ENCODE measurements at places on chromosomes 7 and 10.

GRCh38 chr10:34748767-34749166 is 66.3 kb downstream of the PARD3 start:
- no peak for DNase-seq

DNA sequence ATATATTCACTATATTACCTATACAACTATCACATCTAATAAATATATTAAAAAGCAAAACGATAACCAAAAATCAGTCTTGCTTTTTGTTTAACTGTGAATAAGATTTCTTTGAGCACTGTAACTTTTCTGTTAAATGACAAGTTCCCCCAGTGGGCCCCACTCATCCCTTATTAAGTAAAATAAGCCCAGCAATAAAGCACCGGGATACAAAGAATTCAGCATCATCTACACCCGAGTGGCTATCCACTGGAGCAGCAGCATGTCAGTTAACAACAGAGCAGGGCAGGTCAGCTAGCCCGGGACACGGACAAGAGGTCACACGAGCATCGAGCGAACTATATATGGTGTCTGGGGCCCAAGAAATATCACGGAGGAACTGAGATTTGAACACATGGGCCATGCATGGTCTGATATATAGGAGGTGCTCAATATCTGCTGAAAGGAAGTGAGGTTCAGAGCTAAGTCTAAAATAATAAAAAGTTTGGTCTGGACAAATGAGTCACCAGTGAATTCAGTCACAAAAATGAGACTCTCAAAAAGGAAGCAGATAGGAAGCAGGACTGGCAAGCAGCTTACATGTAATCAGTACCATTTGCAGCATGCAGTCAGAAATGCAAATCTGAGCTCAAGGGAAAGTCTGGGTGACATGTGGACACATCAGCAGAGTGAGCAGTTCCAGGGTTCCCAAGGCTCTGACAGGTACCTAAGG is 4.1 kb downstream of the ERCC6 start:
- DNase-seq = no peak

DNA sequence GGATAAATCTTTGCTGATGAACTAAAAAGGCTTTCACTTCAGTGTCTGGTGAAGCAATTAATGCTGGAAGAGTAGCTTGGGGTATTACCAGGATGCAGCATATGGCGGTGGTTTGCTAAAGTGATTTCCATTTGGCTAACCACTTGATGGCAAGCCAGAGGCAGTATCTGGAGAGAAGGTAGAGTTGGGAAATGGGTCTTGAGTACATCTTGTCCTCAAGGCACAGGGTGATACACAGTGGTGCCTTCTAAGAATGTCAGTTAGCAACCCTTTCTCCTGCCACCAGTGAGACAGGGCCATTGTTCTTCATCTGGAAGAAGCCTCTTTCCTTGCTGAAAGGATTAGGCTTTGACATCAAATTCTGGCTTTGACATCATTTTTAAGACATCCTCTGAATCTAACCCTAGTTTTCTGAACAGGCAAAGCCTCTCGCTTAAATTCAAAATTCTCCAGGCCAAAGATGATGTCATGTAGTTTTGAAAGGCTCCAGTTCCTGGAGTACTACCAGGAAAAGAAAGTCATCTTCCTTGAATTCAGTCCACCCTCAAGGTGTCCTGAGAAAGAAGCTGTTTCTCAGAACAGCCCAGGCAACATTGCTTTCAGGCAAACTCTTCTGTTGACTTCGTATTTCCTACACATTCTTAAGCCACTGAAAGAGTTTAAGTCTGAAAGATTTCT is 162.4 kb downstream of the ARID5B start:
- no peak for DNase-seq

- no peak for DNase-seq
These were observed 95.7 kb upstream of the ARMC3 start for GRCh38 chr10:22832066-22832602.

DNA sequence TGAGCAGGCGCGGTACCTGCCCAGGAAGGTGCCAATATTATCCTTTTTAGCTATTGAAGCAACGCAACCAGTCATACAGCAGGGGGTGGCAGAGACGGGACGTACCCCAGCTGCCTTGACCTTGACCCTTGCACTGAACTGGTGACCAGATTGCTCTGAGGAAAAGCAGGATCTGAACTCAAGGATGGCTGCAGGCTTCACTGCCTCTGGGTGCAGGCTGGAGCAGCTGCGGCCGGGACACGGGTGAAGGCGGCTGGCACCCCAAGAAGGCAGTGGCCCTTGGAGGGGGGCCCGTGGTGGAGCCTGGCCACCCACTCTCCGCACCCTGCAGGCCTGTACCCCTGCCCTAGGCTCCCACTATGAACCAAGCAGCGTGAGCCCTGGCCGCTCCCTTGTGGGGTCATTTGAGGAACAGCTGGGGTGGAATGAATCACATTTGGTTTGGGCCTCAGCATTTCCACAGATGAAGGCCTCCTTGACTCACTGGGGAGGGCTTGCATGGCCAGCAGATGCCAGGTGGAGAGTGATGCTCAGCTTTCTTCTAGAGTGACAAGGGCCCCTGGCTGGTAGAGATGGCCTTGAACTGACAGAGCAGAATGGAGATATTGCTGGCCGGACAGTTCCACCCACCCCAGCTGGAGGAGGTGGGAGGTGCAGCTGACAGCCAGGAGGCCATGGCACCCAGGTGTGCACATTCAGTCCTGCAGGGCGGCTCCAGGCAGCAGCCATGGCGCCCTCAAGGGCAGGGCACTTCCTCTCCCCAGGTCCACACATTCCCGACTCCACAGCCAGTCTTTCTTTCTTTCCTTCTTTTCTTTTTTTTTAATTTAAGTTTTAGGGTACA is 218.7 kb downstream of the WDR37 start:
- no peak for DNase-seq

DNA sequence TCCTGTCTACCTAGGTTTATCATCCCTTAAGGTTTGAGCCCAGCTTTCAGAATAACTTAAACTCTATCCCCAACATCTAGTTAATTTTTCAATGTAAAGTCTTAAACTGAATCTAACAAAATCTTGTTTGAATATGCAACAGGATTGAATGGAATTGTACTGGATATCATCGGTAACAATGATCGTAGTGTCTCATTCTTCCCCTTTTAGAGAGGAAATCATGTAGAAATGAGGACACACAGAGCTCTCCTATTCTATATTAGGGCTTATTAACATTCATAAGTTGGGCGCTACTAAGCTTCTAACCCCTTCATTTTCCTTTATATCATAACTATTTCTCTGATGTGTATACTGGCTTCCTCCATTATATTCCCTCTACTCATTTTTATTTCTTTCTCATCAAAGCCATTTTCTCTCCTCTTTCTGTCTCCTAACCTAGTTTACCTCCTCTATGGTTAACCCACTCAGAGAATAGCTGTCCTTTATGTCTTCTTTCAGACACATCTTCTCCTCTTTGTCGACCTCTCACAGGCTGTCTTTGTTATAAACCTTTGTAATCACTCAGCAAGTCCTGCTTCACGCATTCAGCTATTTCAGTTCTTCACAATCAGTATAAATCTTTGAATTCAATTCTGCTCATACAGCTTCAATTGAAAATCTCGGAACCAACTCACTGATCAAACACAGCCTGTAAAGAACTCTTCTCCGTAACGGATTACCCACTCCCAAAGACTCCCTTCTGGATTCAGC is 1019.0 kb upstream of the C7orf33 start:
- DNase-seq = no peak

DNA sequence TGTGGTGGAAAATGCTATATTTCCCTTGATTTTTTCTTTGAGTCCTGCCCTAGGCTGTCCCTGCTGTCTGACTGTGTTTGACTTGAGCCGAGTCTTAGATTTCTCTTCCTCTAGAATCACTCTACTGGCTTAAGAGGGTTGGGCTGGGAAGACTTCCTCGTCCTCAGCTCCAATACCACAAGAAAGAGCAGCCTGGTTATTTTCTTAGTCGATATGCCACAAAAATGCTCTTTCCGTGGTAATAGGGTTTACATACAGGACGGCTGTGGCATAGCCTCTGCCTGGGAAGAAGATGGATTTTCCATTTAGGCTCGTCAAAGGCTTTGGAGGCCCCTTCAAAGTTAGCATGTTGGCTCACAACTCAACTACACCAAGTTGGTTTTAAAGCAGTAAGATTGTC is 212.0 kb upstream of the IGFBP3 start:
- no peak for DNase-seq

GRCh38 chr10:103853428-103854264 is 1.7 kb downstream of the SH3PXD2A start:
- DNase-seq = no peak

DNA sequence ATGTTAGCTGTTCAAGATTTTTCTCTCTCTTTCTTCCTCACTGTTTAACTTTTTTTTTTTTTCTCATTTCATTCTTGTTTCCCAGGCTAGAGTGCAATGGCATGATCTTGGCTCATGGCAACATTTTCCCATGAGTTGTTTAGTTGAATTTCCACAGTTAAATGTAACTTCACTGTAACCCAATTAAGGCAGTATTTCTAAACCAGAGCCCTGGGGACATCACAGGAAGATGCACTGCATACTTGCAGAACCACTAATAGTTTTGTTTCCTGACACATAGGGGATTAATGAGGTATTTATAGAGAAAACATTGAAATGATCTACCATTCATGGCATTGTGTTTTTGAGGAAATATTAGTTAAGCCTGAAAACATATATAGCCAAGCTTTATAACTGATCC is 795.6 kb upstream of the GHITM start:
- DNase-seq = no peak

DNA sequence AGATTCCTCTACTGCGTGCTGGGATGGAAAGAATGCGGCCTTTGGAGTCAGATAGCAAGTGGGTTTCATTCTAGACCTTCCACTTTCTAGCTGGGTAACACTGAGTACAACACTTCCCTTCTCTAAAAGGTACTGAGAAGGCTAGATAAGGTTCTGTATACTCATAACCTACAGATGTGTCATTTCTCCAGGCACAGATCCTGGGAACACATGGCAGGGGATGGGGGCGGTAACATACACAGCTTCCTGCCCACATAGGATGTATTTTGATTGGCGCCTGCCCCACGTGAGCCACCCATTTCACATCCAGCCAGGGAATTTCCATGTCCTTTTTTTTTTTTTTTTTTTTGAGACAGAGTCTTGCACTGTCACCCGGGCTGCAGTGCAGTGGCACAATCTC is 31.8 kb downstream of the KLRG2 start:
- no peak for DNase-seq

DNA sequence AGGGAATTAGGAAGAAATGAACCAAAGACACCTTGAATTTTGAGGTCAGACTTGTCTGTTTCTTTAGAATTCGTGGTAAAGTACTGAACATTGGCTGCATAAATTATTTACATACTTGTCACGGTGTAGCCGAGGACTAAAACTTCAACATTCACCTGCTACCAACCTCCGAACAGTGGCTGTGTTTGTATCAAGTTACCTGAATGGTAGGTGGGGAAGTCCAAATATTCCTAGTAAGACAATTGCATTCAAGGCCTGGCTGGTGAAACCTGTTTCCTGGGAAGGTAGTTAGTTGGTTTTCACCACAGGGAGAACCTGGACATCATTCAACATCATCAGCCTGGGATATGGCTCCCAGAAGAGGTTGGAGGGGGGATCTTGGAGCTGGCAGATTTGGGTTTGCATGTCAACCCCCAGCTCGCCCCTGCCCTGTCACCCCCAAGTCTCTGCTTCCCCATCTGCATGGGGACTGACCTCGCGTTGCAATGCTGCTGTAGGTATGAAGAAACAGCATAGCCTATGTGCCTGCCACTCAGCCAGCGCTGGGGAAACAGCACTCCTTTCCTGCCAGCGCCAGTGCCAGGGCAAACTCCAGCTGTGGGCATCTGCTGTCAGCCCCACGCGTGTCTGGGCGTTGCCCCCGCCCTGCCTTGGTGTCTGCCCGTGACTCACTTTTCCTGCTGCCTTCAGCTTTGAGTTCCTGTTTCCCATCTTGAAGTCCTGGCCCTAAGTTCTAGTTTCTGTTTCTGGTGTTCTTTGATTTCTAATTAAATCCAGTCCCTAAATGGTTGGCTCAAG is 12.7 kb upstream of the LARP4B start:
- peak; percentile 32 for DNase-seq

DNA sequence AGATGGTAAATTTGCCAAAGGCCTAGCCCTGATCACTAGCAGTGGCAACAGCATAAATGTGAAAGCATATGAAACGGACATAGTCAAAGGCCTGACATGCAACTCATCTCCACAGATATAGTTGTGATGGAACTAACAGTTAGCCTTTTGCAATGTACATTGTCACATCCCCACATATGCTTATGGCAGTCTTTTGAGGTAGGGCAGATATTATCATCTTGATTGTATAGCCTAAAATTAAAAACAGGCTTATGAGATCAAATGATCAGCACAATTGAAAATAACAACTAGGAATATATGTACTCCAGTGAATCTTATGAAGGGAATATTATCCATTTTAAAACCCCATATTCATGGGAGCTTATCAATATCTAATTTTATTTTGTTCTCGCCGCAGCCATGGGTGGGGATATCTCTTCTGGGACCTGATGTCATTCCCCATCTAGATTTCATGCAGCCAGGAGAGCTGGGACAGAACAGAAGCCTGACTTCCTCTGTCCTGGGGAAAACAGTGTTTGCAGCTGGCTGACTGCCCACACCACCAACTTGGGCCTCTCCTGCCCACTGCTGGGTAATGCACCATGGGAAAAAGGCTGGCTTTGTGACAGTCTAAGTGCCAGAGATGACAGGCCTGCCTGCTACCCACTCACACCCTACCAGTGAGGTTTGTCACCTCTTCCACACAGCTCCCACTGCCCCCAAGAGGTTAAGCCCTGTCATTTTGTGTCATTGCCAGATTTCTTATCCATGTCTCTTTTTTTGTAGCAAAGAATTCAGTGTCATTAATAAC is 180.2 kb upstream of the FZD1 start:
- no peak for DNase-seq

DNA sequence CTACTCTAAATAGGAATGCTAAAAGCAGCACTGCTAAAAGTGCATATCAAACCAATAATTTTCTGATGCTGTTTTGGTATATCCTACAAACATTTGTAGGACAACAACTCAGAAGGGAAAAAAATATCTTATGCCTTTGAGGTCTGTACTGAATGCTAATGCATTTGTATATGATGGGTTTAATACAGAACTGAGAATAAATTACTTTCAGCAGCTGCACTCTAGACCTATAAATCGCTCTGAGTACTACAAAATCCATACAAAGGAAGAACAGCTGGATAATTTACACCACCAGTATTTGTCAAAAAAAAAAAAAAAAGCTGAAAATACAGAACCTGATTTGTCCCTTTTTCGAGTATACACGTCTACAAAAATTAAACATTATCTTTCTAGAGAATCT is 344.0 kb downstream of the LRRTM3 start:
- no peak for DNase-seq

- DNase-seq = peak; percentile 25
These were observed 87.8 kb upstream of the DUSP5 start for GRCh38 chr10:110409926-110410325.

DNA sequence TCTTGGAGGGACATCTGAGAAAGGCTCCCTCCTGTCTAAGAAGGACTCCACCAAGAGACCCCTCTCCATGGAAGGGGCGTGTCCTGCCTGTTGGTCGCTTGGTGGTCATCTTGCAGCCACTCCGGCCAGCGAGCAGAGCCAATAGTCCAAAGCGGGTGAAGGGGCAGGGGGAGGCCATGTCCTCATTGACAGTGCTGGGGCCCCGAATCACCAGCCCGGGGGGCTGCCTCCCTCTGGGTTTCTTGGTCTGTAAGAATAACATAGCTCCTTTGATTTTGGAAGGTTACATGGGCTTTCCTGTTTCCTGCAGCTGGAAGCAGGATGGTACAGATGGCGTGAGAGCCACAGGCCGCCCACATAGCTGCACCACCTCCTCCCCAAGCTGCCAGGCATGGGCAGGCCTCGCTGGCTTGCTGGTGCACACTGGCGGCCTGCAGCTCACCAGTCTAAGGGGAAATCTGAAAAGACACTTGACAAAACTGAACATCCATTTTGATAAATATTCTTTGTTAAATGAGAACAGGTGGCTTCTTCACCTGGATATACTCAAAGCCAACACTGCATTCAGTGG is 105.8 kb downstream of the ARHGAP22 start:
- no peak for DNase-seq

- no peak for DNase-seq
These were observed 5.1 kb downstream of the PTTG1IP2 start for GRCh38 chr7:90474284-90475210.
